GM13976 (cell line): ENCODE measurements at places on chromosomes 13 and 19.
A peak's percentile ranks its signal among the peaks of the same experiment; 100 is the strongest.

DNA sequence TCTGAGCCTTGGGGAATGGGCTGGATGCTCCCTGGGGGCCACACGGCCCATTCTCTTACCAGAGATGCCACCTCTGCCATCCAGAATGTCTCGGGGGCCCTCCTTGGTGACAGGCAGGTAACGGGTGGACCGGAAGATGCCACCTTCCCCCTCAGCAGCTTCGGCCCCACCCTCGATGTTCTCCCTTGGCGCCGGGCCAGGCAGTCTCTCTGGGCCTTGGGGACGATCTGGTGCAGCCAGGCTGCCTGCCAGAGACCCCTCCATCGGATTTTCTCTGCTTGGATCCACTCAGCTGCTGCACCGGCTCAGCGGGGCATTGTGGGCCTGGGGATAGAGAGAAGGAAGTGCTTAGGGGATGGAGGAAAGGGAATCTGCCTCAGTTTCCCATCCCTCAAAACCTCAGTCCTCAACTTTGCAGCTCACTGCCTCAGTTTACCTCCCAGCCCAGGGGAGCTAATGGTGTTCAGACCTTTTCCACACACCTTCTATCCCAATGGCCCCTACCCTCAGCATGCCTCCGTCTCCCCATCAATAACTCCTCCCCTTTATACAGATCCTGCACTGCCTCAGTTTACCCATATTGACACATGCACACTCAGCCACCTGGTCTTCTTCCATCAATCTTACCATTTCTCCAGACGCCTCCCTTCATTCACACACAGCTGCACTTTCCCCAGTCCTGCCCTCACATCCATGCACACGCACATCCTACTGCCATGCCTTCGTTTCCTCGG lies 1.5 kb downstream of the WIZ start:
- DNase-seq, result no peak

- DNase-seq, result no peak
Measured at GRCh38 chr13:93147298-93147645, 79.3 kb upstream of the GPC6 start.

GRCh38 chr13:25377244-25377962 lies 5.6 kb downstream of the ATP8A2 start:
- DNase-seq, result no peak

- DNase-seq, result no peak
Measured at GRCh38 chr13:75836441-75836840, 200.3 kb downstream of the LMO7 start.

GRCh38 chr19:1746401-1747284 lies 6.7 kb upstream of the ONECUT3 start:
- DNase-seq, result no peak

DNA sequence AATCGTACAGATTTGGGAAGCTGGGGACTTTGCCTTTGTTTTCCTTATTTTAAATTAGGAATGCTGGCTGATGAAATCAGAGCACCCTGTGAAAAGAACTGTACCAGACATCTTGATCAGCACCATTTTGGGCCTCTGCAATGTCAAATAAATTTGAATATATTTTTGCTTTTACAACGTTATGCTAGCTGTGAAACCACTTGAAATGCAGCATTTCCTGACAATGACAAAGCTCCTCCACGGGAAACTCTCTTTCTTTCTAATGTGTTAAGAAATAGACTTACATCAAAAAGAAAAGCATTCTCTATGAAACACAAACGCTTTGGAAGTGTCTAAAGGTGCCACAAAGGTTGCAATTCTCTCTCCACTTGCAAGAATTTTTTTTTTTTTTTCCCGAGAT lies 47.1 kb upstream of the MAP3K10 start:
- no peak for DNase-seq

GRCh38 chr13:95536632-95537241 lies 15.8 kb upstream of the CLDN10 start:
- no peak for DNase-seq

DNA sequence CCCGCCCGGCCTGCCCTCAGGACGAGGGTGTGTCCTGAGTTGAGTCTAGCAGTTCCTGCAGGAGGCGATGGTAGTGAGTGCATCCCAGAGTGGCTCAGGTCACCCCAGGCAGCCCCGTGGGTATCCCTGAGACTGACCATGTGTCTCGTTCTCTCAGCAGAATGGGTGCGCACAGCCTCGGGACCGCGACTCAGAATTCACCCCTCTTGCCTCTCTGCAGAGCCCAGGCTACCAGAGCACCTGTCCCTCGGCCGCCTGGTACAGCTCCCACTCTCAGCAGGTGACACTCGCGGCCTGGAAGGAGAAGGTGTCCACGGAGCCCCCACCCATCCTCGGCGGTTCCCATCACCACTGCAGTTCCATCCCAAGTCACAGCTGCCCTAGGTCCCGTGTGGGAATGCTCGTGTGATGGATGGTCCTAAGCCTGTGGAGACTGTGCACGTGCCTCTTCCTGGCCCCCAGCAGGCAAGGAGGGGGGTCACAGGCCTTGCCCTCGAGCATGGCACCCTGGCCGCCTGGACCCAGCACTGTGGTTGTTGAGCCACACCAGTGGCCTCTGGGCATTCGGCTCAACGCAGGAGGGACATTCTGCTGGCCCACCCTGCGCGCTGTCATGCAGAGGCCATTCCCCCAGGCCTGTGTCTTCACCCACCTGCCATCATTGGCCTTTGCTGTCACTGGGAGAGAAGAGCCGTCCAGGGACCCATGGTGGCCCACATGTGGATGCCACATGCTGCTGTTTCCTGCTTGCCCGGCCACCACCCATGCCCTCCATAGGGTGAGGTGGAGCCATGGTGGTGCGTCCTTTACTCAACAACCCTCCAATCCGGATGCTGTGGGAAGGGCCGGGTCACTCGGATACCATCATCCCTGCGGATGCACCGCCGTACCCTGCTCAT lies 87.1 kb upstream of the MCF2L start:
- no peak for DNase-seq

DNA sequence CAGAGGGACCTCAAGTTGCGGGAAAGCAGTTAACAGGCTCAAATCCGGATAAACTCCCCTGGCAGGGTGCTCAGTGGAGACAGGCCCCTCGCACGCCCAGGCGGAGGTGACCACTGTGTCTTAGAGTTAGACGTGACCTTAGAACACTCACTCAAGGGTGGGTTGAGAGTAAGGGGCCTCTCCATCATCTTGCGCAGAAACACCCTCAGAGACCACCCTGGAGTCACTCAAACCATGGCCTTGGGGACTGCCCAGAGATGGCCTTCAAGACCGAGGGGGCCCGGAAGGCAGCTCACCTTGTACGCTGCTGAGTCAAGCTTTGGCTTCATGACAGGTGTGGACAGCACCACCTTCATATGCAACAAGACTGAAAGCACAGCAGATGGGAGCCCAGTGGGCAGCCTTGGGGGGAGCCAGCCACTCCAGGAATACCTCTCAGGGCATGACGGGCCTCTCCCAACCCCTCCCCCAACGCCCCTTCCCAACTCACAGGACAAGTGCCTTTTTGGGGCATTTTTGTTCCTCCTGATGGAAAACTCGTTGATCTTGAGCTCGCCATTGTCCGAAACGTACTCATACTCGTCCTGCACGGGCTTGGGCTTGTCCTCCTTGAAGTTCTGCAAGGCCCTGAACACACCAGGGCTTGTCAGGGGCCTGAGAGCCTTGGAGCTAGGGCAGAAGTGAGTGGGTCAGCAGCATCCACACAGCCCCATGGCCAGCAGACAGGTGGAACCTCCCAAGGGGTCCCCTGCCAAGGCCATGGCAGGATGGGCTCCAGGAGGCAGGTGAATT lies 229.2 kb downstream of the TUBA3C start:
- peak; percentile 15 for DNase-seq

GRCh38 chr19:18495204-18495911 lies 26.5 kb downstream of the ELL start:
- DNase-seq, result no peak

DNA sequence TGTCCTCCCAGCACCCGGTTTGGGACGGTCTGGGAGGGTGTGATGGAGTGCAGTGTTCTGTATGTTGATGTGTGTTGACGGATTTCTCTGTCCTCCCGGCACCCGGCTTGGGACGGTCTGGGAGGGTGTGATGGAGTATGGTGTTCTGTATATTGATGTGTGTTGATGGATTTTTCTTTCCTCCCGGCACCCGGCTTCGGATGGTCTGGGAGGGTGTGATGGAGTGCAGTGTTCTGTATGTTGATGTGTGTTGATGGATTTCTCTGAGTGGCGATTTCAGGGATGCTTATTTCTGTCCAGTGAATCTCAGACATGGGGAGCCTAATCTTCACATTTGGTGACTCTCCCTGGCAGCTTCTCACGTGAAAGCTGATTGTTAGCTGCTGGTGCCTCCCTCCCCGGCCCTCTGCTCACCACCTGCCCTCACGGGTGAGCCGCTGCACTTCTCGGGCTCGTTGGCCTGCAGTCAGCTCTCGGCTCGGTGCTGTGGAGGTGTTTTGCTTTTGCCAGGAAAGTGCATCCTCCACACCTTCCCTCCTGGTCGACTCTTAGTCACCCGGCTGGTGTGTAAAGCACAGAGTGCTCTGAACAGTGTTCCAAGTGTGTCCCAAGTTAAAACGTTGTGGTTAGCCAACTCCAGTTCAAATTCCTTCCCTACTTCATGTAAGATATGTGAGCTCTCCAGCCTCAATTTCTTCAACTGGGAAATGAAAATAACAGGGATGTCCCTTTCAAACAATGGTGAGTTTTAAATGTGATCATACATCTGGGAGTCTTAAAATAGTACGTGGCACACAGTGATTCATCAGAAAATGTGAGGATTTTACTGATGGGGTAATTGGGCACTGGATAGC lies 54.6 kb downstream of the ATP11A start:
- DNase-seq, result no peak

- peak; percentile 53 for DNase-seq
Measured at GRCh38 chr13:32530841-32531253, 7.7 kb downstream of the N4BP2L2 start.

DNA sequence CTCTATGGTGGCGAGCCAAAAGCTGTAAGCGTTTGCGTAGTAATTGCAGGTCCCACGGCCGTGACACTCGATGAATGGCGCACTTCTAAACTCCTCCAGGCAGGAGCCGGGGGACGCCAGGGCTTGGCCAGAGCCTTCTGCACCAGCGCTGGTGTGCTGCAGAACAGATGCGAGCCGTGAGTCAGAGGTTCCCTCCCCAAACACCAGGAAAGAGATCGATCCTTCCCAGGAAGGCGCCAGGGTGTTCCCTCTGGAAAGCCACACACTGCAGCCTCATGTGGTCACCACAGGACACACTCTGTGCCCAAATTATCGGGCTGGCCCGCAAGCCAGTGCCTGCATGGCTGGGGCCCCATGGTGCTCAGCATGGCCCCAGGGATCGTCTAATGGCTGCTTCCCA lies 154.6 kb downstream of the COL4A1 start:
- DNase-seq, result no peak

DNA sequence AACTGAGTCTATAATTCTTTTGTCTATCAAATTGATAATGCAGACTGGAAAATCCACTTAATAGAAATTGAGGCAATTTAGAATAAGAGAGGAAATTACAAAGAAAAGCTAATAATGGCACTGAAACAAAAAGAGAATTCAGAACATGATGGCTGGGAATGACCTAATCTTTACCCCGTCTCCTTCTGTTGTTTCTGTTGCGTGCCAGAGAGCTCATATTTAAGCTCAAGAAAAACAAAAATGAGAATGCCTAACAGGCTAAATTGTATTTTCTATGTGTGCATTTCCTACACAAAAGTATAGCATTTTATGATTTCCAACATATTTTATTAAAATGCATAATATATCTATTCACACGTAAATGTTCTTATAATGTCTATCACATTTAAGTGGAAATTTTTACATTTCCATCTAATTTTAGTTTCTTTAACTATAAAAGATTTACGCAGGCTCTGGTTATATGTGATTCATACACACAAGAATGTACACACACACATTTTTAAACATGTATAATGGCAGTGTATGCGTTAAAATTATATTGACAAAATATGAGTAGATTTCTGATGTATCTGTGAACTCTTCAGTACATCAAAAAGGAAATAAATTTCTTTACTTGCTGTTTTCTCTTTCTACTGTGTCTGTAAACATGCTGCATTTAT lies 432.3 kb downstream of the SLITRK6 start:
- DNase-seq, result no peak

GRCh38 chr19:28283592-28283991 lies 929.4 kb downstream of the UQCRFS1 start:
- DNase-seq, result no peak

DNA sequence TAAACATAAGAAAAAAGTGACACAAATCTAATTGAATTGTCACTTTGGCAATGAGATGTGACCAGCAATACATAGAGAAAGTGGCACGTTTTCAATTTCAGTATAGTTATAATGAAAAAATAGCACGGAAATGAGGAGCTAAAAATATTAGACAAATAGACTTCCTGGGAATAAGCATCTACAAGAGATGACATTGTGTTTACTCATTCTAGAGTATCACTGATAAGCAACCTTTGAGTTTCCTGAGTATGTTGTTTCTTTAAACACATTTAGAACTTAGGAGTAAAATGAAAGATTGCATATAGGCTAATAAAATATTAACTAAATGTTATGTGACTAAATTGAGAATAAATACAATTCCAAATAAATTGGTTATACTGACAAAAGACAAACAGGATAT lies 207.1 kb upstream of the SLITRK6 start:
- DNase-seq, result no peak

- DNase-seq, result no peak
Measured at GRCh38 chr19:5083547-5083965, 114.6 kb downstream of the KDM4B start.

DNA sequence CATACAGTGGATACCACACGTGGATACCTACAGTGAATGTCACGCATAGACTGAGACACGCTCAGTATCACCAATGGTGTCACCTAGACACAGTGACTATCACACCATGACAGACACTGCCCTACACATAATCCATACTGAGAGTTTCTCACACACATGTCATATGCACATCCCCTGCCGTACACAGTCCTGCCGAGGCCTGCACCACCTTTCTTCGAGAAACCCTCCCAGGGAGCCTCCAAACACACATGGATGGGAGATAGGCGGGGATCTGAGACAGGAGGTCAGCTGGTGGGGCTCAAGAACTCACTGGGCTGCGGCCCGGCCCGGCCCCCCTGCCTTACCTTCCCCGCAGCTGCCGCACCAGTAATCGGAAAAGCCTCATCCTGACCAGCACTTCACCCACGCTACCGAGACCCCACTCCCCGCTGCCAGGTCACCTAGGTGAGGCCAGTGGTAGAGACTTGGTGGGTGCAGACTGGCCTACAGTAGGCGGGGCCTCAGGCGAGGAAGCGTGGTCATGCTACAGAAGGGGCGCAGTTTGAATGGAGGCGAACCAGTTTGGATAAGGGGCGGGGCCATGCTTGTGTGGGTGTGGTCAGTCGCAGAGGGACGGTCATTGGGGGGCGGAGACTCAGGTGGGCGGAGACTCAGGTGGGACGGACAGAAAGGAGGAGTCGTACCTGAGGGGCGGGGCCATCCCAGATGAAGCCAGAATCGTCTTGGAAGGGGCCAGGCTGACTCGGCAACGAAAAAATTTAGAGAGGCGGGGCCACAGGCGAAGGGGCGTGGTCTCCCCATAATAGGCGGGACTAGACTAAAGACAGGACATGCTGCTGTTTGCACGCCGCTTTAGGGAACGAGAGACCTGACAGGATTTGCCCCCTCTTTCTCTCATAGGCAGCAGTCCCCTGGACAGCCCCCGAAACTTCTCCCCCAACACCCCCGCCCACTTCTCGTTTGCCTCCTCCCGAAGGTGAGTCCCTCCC lies 2.1 kb downstream of the MAST1 start:
- peak; percentile 76 for DNase-seq
